Neural crest cell (in vitro differentiated cells): ENCODE measurements at places on chromosomes 7 and 10. TPM values are rescaled to one million over a fixed set of nuclear protein-coding genes. Genes with fewer than 3 reads are reported as not detected.

The HOXA5 gene
- 3.2 and 4.3 TPM in 2 replicates for total RNA-seq

- peak; percentile 65 for DNase-seq
Observed at GRCh38 chr7:29684787-29685650, 121.3 kb upstream of the WIPF3 start.

The ATRNL1 gene
- 44.1 and 46.9 TPM in 2 replicates for total RNA-seq

DNA sequence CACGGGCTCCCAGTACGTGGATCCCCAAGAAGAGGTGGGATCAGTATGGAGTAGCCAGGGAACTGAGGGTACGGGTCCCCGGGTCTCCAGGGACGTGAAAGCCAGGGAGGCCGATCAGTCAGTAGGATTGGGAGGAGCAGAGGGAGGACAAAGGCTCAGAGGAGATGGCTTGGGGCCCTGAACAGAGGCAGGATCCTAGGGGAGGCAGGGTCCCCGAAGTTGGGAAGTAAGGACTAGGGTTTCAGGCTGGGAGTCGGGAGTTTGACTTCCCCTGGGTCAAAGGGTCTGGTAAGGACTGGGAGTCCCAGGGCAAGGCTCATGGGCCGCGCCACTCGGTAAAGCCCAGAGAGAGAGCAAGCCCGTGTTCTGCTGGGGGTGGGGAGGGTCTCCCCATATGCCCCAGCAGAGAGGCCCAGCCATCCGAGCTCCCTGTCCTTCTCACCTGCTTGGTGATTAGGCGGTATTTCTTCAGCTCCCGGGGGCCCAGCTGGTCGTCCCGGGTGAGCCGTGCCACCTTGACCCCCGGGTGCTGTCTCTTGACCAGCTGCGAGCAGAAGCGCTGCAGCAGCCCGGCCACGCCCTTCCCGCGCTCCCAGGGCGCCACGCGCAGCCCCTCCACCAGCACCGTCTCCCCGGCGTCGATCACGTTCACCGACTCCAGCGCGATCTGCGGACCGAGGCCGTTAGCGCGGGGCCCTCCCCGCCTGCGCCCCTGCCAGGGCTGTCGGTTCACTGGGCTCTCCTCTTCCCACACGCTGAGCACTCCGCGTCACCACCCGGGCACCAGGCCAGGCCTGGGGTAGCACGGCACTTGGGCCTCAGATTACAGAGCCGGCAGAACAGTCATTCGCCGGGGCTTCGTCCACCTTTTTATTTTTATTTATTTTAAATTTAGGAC lies 7.0 kb downstream of the NAT16 start:
- no peak for DNase-seq

The SCART1 gene
- 1.4 and 1.6 TPM in 2 replicates for total RNA-seq

DNA sequence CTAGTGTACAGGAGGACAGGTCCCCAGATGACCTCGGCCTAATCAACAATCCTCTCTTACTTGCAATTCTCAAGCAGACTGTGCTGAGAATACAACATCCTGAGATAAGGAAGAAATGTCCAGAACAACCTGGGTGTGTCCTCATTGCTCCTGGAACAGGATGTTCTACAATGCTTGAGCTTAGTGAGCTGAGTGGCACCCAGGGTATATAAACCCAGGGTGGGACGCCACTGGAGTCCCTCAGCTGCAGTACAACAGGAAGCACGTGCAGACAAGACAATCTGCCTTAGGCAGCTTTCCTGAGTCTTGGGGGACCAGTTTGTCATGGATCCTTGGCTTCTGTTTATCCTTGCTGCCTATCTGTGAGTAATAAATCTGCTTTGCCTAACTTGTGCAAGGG lies 27.7 kb upstream of the SLC25A13 start:
- DNase-seq, result no peak

The PAX2 gene
- total RNA-seq, result 1.0 and 1.5 TPM in 2 replicates

DNA sequence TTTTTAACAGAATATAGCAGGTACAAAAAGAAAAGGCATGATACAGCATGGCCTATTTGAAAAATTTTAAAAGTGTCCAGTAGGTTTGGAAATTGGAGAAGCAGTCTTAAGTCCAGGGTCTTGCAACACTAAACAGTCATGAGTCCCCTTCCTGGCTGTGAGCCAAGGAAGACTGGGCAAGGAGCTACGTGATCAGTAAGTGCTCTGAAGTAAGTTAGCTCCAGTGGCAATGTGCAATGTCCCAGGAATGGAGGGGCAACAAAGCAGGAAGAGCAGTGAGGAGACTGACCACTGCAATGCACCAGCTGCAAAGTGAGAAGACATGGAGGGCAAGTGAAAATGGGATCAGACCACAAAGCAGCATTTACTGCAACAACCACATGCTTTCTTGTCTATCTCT lies 72.9 kb upstream of the GRID1 start:
- no peak for DNase-seq

- DNase-seq, result no peak
Observed at GRCh38 chr10:31622978-31623377, 304.0 kb downstream of the ZEB1 start.

DNA sequence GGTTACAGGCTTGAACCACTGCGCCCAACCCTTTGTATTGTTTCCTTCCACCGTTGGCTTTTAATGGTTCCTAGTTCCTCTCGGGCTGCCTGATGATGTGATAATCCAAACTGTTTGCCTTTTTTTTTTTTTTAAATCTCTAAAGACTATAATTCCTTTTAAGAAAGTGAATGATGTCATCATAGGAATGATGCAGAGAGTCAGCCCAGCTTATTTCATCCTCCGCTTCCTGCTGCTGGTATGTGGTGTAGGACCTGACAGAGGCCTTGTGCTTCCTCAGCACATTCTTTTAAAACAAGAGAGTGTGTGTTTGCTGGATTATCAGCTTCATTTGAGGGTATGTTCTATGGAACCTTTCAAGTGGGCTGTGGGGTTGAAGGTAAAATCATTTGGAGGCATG lies 241.4 kb downstream of the LRMDA start:
- DNase-seq, result no peak

GRCh38 chr7:1669954-1670893 lies at the start of gene ELFN1:
ELFN1 (plus strand) TSS chr7:1670277; CDS start chr7:1744597, 74,320 bp downstream.
- peak; percentile 61 for DNase-seq

GRCh38 chr7:105934572-105935185 lies 28.4 kb upstream of the CDHR3 start:
- no peak for DNase-seq

The MRPS17 gene
- 20.3 and 22.5 TPM in 2 replicates for total RNA-seq

DNA sequence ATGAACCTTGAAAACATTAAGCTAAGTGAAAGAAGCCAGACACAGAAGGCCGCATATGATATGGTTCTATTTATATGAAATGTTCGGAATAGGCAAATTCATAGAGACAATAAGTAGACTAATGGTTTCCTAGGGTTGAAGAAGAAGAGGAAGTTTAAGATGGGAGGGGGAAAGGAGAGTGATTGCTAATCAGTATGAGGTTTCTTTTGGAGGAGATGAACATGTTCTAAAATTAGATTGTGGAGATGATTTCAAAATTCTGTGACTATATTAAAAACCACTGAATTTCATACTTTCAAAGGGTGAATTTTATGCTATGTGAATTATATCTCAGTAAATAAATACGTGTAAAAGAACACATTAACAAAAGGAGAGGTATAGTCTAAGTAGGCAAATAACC lies 176.4 kb upstream of the HPS1 start:
- no peak for DNase-seq

The SORCS3 gene
- total RNA-seq, result 3.3 and 3.4 TPM in 2 replicates

DNA sequence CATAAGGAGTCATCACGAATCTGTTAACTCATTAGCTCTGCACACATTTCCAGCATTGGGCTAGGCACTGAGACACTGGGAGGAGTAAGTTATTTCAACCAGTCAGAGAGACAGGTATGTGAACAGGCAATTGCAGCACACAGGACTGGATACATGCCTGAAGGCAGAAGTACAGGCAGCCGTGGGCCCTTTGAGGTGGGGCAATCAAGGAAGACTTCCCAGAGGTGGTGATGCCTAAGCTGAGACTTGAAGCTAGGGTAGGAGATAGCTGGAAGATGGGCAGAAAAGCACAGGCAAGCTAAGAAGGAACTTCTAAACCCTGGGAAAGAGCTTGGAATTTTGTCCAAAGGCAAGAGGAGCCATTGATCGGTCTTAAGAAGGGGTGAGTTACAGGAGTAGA lies 249.7 kb downstream of the EMX2 start:
- DNase-seq, result no peak
